ENCODE measurements at places on chromosomes 1 and 21.

DNA sequence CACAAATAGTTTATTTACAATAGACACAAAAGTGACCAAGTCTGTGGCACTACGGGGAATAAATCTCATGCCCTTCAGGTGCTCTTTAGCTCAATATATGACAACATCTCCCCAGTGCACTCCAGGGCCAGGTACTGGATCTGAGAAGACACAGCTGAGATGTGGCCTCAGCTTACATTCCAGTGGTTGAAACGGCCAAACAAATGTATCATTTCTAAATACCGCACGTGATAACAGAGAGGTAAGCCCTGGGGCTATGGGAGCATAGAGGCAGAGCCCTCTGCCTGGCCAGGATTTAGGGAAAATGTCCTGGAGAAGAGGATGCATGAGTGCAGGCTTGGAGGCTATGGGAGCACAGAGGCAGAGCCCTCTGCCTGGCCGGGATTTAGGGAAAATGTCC, 630.5 kb downstream of the SMYD3 start:
- no peak for DNase-seq

DNA sequence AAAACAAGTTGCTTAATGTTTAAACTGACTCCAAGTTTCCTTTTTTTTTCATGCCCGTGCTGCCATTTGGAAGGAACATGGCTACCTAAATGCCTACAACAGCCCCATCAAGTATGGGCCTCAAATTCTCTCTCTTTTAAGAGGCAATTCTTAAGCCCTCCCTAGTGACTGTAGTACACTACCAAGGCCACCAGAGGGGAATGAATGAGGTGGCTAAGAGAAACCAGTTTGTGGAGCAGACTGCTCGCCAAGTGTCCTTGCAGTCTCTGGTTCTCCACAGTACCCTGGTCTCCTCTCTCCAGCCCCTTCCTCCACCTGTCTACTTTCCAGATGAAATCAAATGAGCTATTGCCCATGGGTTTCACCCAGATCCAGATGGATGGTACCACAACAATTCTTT, 1809.6 kb downstream of the BRINP3 start:
- no peak for DNase-seq

GRCh38 chr1:115668579-115668978, 26.8 kb downstream of the VANGL1 start:
- no peak for DNase-seq

- DNase-seq: no peak
These were observed 152.2 kb upstream of the SGIP1 start for GRCh38 chr1:66381621-66382275.

DNA sequence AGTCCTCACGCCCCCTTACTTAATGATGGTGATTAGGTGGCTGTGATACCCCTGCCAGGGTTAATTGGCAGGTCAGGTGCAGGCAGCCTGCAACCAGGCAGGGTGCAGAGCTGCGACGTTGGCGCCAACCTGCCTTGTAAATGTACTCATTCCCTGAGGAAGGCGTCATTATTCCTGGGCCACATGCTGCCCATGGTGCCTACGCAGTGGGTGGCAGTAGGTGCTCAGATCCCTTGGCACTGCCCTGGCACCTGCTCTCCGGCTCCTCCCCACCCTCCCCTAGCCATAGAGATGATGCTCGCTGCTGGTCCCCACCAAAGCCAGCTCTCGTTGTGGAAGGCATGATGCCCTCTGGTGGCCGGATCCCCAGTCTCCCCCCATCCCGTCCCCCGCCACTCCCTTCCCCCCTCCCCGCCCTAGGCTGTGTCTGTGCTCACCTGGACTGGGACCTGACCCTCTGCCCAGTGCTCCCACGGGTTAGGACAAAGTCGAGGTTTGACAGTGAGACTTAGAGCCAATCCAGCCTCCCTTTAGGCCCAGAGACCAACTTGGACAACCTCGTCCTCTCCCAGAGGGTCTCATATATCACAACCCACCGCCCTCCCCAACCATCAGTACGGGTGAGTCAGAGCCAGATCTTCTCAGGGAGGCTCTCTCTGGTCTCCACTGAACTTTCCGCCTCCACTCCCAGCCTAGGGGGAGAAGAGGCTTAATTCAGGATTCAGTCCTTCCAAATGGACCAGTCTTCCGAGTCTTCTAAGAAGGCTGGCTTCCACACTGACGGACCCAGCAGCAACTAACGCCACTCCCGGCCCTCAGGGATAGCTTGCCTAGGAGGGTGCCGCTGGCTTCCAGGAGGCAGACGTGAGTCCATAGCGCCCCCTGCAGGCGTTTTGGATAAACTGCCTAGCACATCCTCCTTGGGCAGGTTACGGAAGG, 5.7 kb downstream of the KRTCAP2 start:
- peak; percentile 51 for DNase-seq

DNA sequence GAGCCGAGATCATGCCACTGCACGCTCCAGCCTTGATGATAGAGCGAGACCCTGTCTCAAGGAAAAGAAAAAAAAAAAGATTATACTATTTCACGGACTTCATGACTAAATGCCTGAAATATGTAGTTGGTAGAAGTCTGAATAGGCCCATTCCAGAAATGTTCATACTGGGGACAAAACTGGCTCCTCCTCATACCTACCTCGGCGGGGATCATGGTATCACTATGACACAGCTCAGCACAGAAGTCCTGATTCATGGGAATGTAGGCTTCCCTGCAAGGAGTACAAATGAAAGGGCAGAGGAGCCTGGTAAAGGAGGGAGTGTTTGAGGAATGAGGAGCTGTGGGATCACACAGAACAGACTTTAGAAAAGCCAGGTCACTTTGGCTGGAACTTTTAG, 5.0 kb downstream of the SPATA46 start:
- no peak for DNase-seq

- DNase-seq: no peak
These were observed 3.2 kb downstream of the ELF3 start for GRCh38 chr1:202013603-202014002.

GRCh38 chr1:70324683-70325082, 29.8 kb downstream of the ANKRD13C start:
- no peak for DNase-seq

- DNase-seq: peak; percentile 13
These were observed 6.2 kb upstream of the ANKRD35 start for GRCh38 chr1:145891587-145892485.

GRCh38 chr21:39217356-39218081, 34.3 kb upstream of the PSMG1 start:
- no peak for DNase-seq

GRCh38 chr1:233197940-233198339, 97.6 kb downstream of the PCNX2 start:
- DNase-seq: no peak

GRCh38 chr1:30914587-30914922, 6.0 kb upstream of the SDC3 start:
- DNase-seq: no peak

GRCh38 chr1:204714194-204714860, 28.8 kb upstream of the LRRN2 start:
- no peak for DNase-seq

DNA sequence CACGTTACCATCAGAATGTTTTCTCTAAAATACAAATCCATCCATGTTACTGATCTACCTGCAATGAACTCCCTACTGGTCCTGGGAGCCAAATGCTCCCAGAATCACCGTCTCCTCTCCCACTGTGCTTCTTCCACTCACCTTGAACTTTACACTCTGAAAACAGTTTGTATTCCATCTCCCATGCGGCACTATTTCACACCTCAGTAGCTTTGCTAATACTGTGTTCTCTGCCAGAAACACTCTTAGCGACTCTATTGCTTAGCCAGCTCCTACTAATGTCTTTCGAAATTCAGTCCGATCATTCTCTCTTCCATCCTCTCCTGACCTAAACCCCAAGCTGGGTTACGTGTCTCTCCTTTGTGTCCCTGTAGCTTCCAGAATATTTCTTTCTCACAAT, 284.4 kb upstream of the DUSP10 start:
- DNase-seq: no peak

GRCh38 chr1:239274242-239274830, 112.0 kb upstream of the CHRM3 start:
- no peak for DNase-seq

DNA sequence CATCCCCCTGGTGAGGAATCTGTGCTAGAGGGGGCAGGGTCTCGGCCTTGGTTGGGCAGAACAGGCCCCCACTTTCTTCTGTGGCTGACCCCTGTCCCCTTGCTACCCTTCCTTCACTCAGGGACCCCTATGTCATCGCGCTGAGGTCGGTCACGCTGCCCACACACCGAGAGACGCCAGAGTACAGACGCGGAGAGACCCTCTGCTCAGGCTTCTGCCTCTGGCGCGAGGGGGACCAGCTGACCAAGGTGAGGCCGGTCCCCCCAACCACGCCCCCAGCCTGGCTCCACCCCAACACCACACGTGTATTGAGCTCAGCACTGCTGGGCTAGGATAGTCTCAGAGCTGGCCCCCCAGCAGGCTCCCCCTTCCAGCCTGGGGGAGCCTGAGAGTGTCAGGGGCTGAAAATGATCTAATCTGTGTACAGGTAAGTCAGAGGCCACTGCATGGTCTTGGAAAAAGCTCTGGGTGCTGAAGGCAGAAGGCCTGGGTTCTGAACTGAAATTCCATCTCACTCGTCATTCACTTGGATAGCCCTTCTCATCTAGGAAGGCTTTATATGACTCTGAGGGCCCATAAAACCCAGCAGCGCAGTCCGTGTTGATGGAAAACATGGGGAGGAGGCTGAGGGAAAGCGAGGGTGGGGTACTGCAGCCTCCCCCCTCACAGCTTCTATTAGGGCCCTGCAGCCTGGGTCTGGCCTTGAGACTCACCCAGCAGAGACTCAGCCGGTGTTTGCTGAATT, 15.3 kb downstream of the FAM151A start:
- DNase-seq: no peak

Measured in GM12864 (cell line).